Stimulated activated CD4-positive, alpha-beta T cell treated with anti-CD3 and anti-CD28 coated beads, Interleukin-1b, Interleukin-23, amount 100 ng/mL, for 1 hour (primary cell): ENCODE measurements at places on chromosomes 5 and 9.

GRCh38 chr5:66180282-66181155 lies 36.4 kb downstream of the SREK1 start:
- no peak for DNase-seq

DNA sequence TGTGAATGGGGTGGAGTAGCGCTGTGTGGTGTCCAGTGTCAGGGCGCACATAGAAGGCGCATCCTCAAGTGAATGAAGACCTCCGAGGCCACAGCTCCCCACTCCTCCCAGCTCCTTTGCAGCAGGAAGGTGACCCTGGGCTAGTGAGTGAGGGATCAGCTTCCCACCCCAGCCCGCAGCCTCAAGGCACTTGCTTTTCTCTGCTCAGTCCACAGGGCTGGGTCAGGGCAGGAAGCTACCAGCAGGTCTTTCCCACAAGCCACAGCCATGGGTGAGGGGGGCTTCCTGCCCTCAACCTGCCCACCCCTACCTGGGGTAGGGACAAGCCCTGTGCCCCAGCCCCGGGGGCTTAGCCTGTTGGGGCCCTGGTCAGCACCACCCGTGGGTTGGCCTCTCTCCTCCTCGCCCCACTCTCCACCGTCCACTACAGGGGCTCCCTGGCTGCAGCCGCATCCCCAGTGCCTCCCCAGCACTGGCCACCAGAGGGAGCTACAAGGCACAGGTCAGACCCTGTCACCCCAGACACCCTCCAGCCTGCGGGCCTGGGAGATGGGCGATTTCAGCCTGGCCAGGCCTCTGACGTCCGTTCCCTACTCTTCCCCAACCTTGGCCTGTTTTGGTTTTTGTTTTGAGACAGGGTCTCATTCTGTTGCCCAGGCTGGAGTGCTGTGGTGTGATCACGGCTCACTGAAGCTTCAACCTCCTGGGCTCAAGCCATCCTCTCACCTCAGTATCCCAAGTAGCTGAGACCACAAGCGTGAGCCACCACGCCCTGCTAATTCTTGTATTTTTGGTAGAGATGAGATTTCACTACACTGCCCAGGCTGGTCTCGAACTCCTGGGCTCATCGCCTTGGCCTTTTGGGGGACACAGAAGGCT lies 1.3 kb upstream of the ABCA2 start:
- peak; percentile 60 for DNase-seq

- no peak for DNase-seq
Observed at GRCh38 chr5:7271435-7272084, 124.4 kb upstream of the ADCY2 start.

DNA sequence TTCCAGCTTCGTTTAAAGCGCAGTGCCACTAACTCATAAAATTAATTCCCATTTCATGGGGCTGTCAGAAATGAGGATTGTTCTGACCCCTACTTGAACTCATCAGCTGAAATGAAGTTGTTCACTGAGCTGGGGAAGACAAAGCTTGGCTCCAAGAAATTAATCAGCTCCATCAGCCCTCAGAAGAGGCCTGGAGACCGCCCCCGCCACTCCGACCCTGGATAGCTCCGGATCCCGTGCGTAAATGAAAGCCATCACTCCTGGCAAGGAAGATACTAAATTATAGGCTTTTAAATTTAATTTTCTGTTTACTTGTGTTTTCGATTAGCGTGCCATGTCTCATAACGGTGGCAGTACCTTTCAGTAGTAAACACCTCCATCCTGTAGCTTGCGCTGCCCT lies 142.8 kb upstream of the IRX2 start:
- DNase-seq: no peak

- DNase-seq: no peak
Observed at GRCh38 chr5:154238776-154239481, 48.4 kb downstream of the GALNT10 start.

GRCh38 chr9:19411316-19411715 lies 2.5 kb downstream of the ACER2 start:
- no peak for DNase-seq

DNA sequence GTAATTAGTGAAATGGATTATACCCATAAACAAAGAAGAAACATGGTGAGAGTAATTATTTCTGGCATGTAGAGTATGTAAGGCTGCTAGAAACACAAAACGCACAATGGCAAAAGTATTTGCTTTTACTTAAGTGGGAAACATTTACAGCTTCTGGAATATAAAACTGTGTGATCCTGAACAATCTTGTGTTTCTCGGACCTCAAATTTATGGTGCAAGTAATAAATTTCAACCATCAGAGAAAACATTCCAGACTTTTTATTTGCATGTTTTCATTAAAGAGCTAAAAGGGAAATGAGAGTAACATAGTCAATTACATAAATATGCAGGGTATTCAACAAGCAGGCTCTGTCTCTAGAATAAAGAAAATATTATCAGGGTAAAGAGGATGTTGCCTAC lies 17.2 kb upstream of the PRR16 start:
- no peak for DNase-seq

DNA sequence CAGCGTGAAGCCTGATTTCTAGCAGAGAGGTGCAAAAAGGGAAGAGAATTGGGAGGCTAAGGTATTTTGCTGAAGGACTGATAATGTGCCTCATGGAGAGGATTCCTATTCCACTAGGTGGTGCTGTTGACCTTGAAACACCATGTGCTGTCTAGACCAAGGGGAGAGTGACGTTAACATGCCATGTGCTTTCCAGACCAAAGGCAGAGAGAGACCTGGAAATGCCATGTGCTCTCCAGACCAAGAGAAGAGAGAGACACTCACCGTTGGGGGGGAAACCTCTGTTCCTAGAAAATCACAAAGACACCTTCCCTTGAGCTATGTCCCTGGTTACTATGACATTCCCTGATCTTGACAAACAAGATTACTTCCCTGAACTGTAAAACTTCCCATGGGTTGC lies 286.0 kb upstream of the TUSC1 start:
- DNase-seq: no peak

- no peak for DNase-seq
Observed at GRCh38 chr9:64773491-64773931, 511.5 kb downstream of the FOXD4L5 start.

- DNase-seq: no peak
Observed at GRCh38 chr9:15416880-15417279, 5.8 kb upstream of the SNAPC3 start.

DNA sequence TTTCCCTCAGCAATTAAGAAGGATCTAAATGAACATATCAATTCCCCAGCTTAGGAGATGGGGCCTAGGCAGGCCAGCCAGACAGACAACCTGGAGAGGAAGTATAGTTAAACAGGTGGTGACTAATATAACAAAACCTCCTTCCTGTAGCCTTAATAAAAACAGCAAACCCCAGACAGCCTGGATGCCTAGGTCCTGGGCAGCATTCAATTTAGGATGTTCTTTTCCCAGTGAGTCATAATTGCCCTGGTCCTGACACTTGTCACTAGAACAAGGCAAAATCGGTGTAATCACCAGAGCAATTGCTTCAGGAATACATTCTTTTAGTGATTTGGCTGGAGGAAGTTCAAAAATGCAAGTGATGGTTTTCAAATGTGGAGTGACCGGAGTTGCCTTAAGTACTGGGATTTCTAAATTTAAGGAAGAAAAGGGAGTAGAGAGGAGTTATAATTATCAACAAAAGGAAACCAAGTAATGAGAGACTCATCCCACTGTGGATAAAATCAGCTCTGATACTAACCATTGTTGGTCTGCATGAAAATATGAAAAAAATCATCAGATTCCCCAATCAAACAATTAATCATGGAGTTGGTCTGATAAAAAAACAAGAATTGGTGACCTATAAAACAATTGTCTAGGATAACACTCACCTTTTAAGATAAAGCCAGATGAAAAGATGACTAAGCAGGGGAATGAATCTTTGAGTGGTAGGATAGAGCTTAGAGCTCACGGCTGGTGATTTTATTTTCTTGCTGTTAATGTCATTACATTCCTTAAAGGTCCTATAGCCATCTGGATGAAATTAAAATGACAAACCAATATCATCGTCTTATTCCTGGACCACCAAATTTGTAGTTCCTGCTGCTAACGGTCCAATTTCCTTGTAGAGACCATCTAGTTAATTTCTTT lies 39.0 kb upstream of the TARS1 start:
- DNase-seq: no peak

- no peak for DNase-seq
Observed at GRCh38 chr9:23731353-23731752, 94.7 kb downstream of the ELAVL2 start.

DNA sequence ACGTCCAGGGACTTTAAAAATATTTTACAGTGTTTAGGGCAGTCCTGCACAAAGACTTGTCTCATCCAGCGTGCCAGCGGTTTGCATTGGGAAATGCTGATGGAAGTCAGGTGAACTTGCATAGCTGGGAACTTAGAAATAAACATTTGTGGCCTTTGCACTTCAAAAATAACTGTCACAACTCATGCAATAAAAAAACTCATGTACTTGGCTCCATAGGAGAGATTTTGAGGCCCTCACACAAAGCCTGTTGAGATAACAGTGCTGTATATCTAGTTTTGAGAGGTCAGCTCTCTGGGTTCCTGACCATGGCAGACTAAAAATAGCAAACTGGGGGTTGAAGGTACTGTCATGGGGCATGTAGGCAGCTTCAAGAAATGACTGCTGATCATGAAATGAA lies 5.5 kb downstream of the COMMD10 start:
- DNase-seq: no peak

DNA sequence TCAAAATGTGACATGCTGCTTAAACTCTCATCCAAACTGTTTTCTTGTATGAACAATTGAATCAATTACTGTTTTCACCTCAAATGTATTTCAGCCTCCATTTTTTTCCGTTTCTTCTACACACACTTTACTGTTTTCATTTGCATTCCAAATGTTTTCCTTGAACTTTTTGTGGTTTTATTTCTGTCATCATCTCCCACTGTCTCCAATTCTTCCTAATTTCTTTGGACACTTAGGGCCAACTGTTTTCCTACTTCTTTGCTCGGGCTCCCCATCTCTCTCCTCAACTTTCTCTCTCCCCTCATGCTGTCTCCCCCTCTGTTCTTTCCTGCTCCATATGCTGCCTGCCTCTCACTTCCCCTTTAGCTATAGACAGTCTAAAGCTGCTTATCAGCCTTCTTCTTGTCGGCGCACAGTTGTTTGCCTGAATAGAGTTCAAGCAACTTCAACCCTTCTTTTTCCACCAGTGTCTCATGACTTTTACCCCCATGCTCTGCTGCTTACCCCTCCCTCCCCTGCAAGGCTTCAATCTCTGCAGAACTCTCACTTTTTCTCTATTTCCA lies 443.4 kb downstream of the DTWD2 start:
- DNase-seq: no peak

DNA sequence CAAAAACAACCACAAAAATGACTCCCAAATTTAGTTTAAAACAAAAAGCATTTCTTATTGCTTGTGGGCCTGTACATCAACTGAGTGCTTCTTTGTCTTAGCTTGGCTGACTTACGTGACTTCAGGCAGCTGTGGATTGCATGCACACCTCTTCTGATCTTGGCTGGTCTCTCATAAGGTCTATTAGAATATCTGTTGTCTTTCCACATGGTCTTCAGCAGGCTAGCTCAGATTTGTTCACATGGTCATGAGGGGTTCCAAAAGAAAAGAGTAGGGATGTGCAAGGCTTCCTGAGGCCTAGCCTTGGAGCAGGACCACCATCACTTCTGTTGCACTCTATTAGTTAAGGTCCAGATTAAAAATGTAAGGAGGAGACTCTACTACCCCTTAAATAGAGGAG lies 120.1 kb downstream of the LRRC70 start:
- no peak for DNase-seq

GRCh38 chr5:15124871-15125568 lies 253.4 kb upstream of the ANKH start:
- no peak for DNase-seq

GRCh38 chr5:173832386-173832785 lies 55.8 kb upstream of the CPEB4 start:
- no peak for DNase-seq

DNA sequence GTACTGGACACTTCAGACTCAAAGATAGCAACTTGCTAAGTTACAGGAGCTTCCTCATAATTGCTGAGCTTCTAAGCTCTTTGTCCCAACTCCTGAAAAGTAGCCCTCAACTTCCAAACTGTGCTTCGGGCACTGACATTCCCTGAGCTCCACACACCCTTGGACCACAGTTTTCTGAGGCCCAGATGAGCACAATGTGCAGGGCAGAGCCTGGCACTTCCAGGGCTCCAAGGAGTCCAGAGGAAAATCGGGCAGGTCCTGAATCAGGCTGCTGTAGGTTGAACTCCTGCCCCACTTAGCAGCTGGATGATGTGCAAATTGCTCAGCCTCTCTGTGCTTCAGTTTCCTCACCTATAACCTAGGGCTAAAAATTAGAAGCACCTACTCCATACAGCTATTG lies 54.6 kb upstream of the KCNIP1 start:
- DNase-seq: no peak

GRCh38 chr9:5863092-5863746 lies 27.5 kb upstream of the MLANA start:
- no peak for DNase-seq

GRCh38 chr5:523441-524222 lies 617 bp downstream of the SLC9A3 start:
- no peak for DNase-seq

DNA sequence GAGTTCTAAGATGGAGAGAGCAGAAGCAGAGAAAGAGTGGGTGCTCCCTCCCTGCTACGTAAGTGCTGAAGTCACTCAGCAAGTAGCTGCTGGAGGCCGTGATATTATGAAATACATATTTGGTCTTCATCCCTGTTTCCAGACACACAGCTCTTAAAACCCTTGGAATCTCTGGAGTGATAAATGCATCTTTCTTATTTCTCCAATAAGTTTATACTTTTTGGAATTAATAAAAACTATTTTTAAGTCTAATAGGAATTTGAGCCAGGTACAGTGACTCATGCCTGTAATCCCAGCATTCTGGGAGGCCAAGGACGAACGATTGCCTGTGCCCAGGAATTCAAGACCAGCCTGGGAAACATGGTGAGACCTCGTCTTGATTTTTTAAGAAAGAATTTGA lies 60.6 kb downstream of the AUH start:
- no peak for DNase-seq

GRCh38 chr9:100160021-100160420 lies 61.0 kb downstream of the INVS start:
- no peak for DNase-seq
